Activated CD8-positive, alpha-beta memory T cell treated with anti-CD3 and anti-CD28 coated beads for 24 hours (primary cell): ENCODE measurements at places on chromosomes 6 and 20.
A peak's percentile ranks its signal among the peaks of the same experiment; 100 is the strongest.

GRCh38 chr20:17992224-17992637 is 23.4 kb downstream of the MGME1 start:
- DNase-seq, result no peak

GRCh38 chr20:38520261-38520660 is 47.6 kb downstream of the RALGAPB start:
- no peak for DNase-seq

- DNase-seq, result no peak
These were observed 156.0 kb downstream of the RFPL4B start for GRCh38 chr6:112503091-112503596.

GRCh38 chr6:95294043-95294442 is 283.3 kb upstream of the MANEA start:
- DNase-seq, result no peak

- DNase-seq, result peak; percentile 70
These were observed 688 bp downstream of the COMMD7 start for GRCh38 chr20:32742322-32743236.

- no peak for DNase-seq
These were observed 124.6 kb downstream of the ANKS1A start for GRCh38 chr6:35013701-35014100.

DNA sequence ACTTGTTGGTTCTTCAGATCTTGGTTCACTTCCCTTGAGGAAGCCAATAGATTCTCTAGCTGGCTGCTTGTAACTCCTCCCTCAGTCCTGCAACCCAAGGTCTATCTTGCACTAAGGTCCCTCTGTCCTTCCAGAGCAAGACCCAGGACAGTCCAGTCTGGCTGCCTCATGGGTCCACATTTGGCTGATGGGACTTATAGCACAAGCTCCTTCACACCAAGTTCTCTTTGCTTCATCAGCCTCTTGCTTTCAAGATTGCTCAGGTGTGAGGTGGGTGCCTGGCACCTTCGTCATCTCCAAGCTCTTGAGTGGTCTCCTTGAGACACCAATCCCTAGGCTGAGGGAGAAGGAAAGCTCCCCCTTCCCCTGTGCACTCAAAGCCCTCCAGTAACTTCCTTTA is 28.3 kb downstream of the NSFL1C start:
- DNase-seq, result peak; percentile 45

- no peak for DNase-seq
These were observed 153.8 kb upstream of the IRAK1BP1 start for GRCh38 chr6:78713564-78713963.

GRCh38 chr6:146620655-146621054 is 21.9 kb downstream of the ADGB start:
- no peak for DNase-seq

GRCh38 chr6:144339859-144340452 is 54.8 kb downstream of the UTRN start:
- no peak for DNase-seq

GRCh38 chr6:126444659-126445273 is 104.9 kb downstream of the CENPW start:
- no peak for DNase-seq

GRCh38 chr6:2158596-2159271 is 86.7 kb downstream of the GMDS start:
- DNase-seq, result no peak

- DNase-seq, result no peak
These were observed 79.3 kb upstream of the SHLD1 start for GRCh38 chr20:5670874-5671273.

DNA sequence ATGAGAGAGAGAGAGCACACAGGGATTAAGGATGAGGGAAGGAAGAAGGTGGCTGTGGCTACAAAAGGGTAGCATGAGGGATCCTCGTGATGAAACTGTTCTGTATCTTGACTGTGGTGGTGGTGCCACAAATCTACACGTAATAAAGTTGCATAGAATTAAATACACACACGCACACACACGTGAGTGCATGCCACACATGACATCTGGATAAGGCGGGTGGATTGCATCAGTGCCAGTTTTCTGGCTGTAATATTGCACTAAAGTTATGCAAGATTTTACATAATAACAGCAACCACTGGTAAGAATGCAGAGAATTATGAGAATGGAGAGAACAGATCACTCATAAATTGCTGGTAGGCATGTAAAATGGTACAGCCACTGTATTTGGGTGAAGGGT is 16.9 kb upstream of the STK35 start:
- no peak for DNase-seq

DNA sequence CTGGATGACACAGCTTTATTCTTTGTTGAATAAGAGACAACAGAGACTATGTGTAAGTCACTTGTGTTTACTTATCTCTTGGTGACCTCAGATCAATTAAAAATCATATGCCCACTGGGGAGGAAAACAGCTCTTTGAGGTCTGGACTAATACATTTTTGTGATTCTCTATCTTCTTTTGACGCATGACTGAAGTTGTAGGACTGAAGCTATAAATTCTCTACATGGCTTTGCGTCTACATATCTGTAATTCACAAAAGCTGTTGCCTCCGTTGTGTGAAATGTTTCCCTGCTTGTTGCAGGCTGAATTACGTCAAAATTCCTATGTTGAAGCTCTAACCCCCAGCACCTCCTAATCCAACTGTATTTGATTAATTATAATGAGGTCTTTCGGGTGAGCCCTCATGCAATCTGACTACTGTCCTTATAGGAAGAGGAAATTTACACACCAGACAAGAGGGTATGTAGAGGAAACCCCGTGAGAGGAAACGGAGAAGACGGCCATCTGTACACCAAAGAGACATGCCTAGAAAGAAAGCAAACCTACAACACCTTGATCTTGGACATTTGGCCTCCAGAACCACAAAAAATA is 481.6 kb downstream of the PRKN start:
- DNase-seq, result no peak

DNA sequence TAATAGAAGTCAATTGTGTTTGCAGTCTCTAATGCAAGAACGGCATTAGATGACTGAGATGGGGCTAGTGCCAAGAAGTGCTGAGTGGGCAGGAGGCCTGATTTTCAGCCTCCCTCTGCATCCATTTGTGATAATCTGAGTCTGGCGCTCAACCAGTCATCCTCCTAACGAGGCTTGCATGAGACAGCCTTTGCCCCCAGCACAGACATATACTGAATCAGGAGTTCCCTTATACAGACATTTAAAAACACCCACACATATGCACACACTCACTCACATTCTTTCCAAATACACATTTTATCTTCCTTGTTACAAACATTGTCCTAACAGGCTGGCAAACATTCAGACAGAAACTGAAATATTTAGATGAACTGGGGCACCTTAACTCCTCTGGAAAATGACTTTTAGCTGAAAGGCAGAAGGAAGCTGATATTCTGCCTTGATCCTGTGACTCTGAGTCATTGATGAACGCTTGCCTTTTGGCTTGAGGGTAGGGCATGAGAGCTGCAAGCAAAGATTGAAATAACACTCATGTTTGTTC is 562.3 kb downstream of the DHX35 start:
- DNase-seq, result no peak

- no peak for DNase-seq
These were observed 638 bp downstream of the PACSIN1 start for GRCh38 chr6:34466242-34467185.

DNA sequence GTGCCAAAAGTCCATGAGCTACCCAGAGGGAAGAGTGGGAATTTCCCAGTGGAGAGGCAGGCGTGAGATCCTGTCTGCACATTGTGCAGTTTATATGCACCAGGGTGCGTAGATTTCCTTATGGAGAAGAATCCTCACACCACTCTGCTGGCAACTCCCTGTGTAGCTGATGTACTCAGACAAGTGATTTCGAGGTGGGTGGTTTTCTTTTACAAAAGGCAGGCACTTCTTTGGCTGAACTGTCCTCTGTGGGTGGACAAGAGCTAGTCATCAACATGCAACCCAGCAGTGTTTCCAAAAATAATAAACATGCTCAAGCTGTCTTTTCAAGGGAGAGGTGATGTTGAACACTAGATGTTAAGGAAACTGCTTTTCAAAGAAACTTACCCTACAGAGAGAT is 121.7 kb upstream of the NXT1 start:
- no peak for DNase-seq

GRCh38 chr6:161481786-161482516 is 208.1 kb upstream of the AGPAT4 start:
- no peak for DNase-seq

- peak; percentile 21 for DNase-seq
These were observed 70.0 kb upstream of the FRMD1 start for GRCh38 chr6:168149015-168149414.

- DNase-seq, result no peak
These were observed 95.0 kb upstream of the MLN start for GRCh38 chr6:33898771-33899170.

GRCh38 chr20:5090191-5090590 is 29.6 kb downstream of the PCNA start:
- no peak for DNase-seq

- DNase-seq, result no peak
These were observed 85.2 kb downstream of the DTNBP1 start for GRCh38 chr6:15577550-15578171.

GRCh38 chr6:40912158-40912946 is 126.7 kb downstream of the UNC5CL start:
- no peak for DNase-seq

- DNase-seq, result no peak
These were observed 169.7 kb downstream of the PHF3 start for GRCh38 chr6:63805345-63805744.

GRCh38 chr20:37534401-37535157 is 6.9 kb upstream of the BLCAP start:
- DNase-seq, result peak; percentile 69

DNA sequence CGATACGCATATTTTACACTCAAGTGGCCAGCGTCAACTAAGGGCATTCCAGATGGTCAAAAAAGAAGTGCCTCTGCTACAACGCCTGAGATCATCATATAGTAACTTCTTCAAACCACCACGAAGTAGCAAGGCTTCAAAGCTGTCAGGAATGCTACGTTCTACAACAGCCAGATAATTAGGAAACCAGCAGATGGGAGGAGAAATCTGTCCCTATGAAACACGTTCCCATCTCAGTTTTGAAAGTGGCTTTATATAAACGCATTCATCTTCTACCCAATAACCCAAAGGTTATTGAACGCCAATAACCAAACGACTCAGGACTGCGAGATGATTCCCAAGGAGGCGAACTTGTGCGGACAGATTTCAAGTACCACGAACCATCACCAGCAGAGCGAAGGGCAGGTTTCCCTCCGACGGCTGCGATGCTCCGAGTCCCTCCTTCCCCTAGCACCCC is 1.2 kb downstream of the ABHD12 start:
- DNase-seq, result no peak

DNA sequence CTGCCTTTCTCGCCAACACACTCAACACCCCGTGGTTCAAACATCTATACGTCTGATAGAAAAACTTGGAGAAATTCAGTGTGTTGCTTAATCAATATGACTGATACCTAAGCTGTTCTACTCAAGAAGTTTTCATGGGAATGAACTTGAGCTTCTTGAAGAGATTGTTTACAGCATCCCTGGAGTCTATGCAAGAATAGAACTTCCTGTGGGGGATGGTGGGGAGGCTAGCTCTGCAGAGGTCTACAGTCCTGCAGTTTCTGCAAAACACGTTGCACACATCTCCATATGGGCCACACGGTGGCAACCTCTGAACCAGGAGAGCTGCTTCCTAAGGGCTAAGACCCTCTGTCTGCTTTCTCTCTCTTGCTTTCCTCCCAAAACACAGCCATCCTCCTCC is 32.7 kb upstream of the FANCE start:
- no peak for DNase-seq

DNA sequence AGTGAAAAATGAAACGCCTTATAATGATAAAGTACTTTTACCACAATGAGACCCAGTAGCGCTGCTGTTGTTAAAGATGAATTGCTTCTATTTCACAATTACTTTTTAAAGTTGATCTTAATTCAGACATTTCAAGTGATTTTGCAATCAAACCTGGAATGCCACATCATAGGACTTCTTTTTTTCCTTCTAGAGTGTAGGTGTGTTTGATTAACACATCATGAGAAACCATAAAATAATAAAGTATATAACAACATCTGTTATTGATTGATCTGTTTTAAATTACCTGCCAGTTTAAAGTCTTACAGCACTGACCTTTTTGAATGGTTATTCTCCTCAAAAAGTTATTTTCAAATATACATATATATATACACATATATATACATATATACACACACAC is 38.6 kb downstream of the HEBP2 start:
- DNase-seq, result no peak

GRCh38 chr6:89836639-89837222 is 7.1 kb downstream of the CASP8AP2 start:
- DNase-seq, result peak; percentile 49

GRCh38 chr6:54992789-54993188 is 146.2 kb downstream of the FAM83B start:
- DNase-seq, result no peak

GRCh38 chr6:170056278-170056711 is 234.6 kb downstream of the DLL1 start:
- no peak for DNase-seq

DNA sequence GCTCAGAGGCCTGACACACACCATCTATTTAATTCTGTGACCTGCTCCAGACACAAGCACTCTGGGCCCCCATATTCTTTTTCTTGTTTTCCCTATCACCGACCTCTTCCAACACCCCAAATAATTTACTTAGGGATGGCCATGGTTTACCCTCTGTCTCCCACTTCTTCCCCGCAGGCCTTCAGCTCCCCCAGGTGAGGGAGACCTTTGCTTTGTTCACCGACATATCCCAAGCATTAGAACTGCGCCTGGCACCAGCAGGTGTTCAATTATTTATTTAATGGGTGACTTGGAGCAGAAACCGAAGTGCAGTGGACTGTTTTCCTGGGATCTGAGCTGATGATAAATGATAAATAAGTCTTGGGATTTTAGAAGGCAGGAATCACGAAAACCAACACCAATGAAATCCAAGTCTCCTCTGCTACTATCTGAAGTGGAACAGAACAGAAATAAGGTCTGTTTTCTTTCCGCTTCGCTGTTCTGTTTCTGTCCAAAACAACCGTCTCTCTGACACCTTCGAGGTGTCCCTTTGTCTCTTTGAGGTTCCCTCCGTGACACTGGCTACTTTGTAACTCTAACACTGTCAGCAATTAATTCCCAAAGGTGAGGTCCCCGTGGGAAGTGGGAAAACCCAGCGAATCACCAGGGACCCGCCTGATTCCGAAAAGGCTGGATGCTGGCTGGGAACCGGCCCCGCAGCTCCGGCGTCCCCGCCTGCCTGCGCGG is 1.1 kb upstream of the RIN2 start:
- no peak for DNase-seq

DNA sequence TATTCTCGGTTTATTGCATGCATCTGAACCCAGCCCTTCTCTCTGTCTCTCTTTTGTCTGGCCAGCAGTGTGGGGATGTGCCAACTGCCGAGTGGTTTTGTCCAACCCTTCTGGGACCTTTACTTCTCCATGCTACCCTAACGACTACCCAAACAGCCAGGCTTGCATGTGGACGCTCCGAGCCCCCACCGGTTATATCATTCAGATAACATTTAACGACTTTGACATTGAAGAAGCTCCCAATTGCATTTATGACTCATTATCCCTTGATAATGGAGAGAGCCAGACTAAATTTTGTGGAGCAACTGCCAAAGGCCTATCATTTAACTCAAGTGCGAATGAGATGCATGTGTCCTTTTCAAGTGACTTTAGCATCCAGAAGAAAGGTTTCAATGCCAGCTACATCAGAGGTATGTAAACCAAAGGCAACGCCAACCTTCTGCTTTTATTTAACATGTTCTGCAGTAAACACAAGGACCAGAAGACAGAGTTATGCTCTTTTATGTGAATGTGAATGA is 65.8 kb downstream of the ADGRG6 start:
- no peak for DNase-seq
